NCI-H226 (cell line): ENCODE measurements at places on chromosomes 2 and 18.

GRCh38 chr2:188973641-188974040 is 532 bp upstream of the COL3A1 start:
- DNase-seq: no peak

DNA sequence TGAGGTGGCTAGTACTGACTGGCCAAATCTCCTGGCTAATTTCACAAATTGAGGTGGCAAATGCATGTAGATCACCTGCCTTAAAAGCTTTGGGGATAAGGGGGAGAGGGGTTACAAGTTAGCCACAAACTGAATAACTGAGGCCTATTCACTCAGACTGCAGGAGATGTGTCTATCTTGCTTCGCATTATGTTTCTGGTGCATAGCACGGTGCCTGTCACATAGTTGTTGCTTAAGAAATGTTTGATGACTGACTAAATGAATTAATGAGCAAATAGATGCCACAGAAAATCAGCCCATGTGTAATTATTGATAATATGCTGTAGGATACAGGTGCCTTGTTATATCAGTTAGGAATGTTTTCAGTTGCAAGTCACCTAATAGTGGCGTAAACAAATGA is 12.5 kb upstream of the SLC40A1 start:
- DNase-seq: no peak

DNA sequence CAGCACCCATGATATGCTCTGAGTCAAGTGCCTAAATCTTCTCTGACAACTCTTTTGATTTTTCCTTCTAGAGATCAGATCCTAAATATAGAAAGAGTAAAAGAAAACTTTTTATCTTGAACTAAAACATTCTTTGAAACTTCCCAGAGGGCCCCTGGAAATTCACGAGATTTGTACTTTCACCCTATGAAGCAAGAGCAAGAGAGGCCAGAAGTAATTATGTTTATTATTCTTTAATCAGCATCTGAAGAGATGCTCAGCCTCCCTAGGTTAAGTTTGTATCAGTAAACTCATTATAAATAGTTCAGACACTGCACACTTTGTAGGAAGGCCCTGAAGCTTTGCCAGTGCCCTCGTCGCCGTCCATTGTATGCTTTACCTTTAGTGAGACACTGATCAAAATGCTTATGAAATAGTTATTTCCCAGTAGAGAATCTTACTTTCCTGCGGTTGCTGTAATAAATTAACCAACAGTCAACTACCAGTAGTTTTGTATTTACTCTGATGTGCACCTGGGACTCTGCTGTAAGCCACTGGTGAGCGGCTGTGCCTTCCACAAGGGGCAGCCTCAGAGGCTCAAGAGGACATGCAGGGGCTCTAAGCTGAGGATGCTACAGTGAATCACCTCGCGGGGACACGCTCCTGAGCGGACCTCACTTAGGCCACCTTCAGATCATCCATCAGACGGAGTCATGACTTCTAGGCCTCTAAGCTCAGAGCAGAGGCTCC is 71.9 kb downstream of the BIN1 start:
- DNase-seq: no peak

GRCh38 chr18:68847219-68847837 is 49.4 kb downstream of the CCDC102B start:
- DNase-seq: no peak

GRCh38 chr2:118351796-118352195 is 263.5 kb downstream of the INSIG2 start:
- no peak for DNase-seq

DNA sequence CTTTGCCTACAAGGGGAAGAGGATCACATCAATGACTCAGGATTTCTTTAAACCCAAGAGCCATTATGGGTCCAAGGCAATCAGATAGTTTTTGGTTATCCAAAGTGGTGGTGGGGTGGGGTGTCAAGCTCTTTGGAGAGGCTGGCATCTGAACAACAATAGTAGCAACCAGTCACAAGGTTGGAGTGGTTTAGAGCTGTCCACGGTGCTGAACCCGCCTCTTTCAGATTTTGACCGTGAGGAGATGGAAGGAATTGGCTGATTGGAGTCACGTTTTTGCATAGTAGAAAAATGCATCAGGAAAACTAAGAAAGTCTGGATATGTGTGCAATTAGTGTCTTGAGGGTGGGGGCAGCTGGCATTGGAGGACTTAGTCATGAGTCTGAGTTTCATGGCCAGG is 159.9 kb downstream of the LOXHD1 start:
- peak; percentile 9 for DNase-seq

DNA sequence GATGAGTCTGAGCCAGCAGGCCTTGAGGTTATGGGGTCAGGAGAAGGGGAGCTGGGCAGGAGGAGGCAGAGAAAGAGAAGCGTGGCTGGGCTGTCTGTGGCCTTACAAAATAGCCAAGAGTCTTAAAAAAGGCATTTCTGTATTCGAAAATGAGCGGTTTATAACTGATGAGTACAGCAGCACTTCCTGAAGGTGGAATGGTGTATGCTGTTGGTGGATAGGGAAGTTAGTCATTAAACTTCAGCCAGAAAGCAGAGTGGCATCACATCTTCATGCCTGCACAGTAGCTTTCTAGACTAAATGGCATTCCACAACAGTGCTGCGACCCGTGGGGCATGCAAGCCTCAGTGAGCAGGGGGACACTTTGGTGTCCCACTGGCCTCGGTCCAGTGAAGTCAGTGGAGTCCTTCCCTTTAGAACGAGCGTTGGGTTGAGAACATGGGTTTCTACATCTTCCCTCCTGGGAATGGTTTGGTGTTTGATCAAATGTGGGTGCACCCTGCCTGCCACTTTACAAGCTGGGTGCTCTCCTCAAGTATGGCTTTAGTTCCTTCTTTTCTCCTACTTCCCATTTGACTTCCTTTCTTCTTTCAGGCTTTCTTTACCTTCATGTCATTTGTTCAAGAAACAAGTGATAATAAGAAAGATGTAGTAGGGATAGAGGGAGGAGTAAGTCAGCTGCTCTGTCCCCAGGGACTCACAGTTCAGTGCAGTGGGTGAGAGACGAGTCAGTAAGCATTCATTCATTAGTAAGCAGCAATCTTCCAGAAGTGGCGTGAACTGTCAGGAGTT is 96.3 kb downstream of the ARMC9 start:
- no peak for DNase-seq

DNA sequence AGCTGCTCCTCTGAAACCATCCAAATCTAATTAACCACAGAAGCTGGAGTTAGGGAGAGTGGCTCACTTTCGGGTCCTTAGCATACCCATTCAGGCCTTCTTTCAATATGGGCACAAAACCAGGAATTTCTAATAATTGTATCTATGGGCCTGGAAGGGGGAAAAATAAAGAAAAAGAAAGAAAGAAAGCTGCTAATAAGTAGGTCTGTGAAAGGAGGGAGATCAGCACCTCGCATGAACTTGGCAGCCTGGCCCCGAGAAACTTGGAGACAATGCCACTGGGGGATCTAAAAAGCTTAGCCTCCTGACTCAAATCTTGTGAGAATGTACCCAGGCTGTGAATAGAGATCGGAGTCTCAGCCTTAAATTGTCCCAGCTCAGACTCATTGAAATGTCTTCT is 252.1 kb upstream of the SLC14A2 start:
- DNase-seq: no peak

DNA sequence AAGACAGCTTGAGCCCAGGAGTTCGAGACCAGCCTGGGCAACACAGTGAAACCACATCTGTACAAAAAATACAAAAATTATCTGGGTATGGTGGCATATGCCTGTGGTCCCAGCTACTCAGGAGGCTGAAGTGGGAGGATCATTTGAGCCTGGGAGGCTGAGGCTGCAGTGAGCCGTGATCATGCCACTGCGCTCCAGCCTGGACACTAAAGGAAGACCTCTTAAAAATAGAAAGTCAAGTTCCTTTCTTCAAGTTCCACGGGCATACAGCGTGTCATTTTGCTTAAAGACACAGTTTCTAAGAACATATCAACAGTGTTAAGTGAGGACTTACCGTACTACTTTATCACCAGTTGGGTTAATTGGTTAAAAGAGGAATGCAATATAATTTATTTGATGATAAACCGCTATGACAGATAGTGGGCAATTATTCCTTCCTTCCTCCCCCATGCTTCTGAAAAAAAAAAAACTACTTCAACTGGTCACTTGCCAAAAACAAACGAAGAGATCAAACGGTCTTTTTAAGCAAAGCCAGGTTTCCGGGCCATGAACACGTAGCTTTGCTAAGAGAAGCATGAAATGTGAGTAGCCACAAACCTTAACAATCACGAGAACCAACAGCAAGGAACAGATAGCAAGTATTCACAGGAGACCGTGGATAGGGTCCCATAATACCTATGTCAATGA is 21.4 kb downstream of the AP1S3 start:
- no peak for DNase-seq

GRCh38 chr2:138716183-138716582 is 64.0 kb downstream of the NXPH2 start:
- DNase-seq: no peak

GRCh38 chr2:29450596-29451222 is 335.5 kb downstream of the CLIP4 start:
- DNase-seq: no peak

- no peak for DNase-seq
Observed at GRCh38 chr2:75707901-75708300, 2.8 kb downstream of the GCFC2 start.

GRCh38 chr2:108182489-108182888 is 57.3 kb upstream of the SULT1C3 start:
- DNase-seq: no peak

- DNase-seq: no peak
Observed at GRCh38 chr2:183079139-183079775, 710 bp downstream of the DUSP19 start.

DNA sequence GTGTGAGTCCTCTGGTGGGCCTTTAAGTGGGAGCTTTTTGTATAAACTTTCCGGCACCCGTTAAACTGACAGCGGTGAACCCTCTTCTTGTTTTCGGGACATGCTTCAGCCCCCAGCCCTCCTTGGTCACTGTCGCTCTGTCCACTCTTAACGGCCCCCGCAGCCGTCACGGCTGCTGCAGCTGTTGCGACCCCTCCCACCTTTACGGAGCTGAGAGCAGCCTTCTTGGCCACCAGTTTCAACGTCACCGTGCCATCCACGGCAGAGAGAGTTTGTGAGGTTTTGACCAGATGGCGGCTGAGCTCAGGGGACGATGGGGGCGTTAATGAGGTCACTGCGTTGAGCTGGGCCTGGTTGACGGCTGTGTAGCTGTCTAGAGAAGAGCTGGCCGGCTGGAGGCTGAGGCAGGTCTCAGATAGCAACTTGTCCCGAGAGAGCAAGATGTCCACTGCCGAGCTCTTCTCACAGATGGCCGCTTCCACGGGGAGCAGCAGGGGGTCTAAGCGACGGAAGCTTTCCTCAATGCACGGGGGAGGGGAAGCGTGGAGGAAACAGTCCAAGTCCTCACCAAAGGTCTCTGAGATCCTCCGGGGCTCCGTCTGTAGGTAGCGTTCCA is 41.9 kb downstream of the KLF7 start:
- DNase-seq: no peak

GRCh38 chr18:46302528-46303485 is 198.6 kb downstream of the HAUS1 start:
- DNase-seq: no peak

DNA sequence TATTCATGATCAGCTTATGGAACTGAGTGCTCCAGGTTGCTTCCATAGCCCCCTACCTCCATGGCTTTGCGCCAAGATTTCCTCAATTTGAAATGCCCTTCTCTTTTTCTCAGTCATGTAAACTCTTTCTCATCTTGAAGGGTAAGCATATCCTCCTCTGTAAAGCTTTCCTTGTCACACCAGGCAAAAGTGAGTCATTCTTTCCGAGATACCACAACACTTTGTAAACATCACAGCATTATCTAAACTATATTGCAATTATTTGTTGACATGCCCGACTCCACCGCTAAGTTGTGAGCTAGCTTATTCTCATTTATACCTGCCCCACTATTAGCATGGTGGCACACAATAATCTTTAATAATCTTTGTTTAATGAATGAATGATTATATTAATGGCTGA is 419.5 kb upstream of the CHST9 start:
- peak; percentile 39 for DNase-seq

GRCh38 chr18:8615397-8616027 is 6.3 kb downstream of the RAB12 start:
- DNase-seq: peak; percentile 85

GRCh38 chr2:97928591-97928990 is 67.2 kb downstream of the TMEM131 start:
- DNase-seq: no peak

- DNase-seq: no peak
Observed at GRCh38 chr18:71554686-71555085, 989.5 kb downstream of the CBLN2 start.

DNA sequence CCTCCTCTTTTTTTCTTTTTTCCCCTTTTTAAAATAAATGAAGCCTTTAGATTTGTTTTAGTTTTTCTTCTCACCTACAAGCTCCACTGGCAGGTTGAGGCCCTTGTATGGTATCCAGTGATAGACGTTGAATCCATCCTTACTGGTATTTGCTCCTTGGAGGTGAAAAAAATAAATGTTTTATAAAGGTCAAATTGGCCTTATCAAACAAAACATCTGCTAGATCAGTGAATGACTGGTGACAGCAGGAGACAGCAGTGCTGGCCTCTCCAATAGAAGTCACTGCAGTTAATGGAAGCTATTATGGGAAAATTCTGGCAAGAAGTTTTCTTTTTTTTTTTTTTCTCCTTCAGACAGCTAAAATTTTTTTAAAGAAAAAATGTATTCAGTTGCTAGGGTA is 12.6 kb upstream of the SP9 start:
- DNase-seq: no peak

- DNase-seq: no peak
Observed at GRCh38 chr2:225137971-225138370, 95.7 kb upstream of the DOCK10 start.

DNA sequence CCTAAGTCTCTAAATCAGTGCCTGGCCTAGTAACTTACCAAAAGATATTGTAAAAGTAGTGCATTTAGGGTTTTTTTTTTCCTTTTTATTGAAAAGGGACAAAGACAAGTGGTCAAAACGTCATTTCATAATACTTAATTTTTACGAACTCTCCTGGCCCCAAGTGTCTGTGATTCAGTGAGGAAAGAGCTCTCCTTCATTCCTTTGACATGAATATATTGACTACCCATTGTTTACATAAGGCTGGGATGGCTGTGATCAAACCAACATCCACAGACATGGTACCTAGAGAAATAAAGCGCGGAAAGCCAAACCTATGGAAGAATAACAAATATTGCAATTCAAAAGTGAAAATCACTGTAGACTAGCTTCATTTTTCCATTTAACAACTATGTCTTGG is 198.4 kb downstream of the BABAM2 start:
- no peak for DNase-seq

GRCh38 chr2:17709897-17710296 is 43.7 kb downstream of the SMC6 start:
- DNase-seq: no peak

GRCh38 chr2:130393318-130393910 is 37.6 kb downstream of the PTPN18 start:
- DNase-seq: peak; percentile 76
